Bronchial smooth muscle cell (primary cell): ENCODE measurements at places on chromosomes 5 and 9. TPM values are rescaled to one million over a fixed set of nuclear protein-coding genes. Genes with fewer than 3 reads are reported as not detected.

PAPPA gene
- total RNA-seq = 23.4 and 28.8 TPM in 2 replicates

F2R gene
- total RNA-seq = 39.7 and 48.1 TPM in 2 replicates

EIF4EBP3 gene
- 1.3 and 1.7 TPM in 2 replicates for total RNA-seq

NMRK1 gene
- 9.8 and 20.3 TPM in 2 replicates for total RNA-seq

LEAP2 gene
- total RNA-seq = 0.16 and 0.34 TPM in 2 replicates

TRPM3 gene
- total RNA-seq = under 0.01 and 0.32 TPM in 2 replicates

MSMP gene
- total RNA-seq = not detected in 2 replicates

PCDHGB4 gene
- total RNA-seq = 26.7 and 34.0 TPM in 2 replicates
